ENCODE measurements at places on chromosomes 6 and 20.
A peak's percentile ranks its signal among the peaks of the same experiment; 100 is the strongest.

DNA sequence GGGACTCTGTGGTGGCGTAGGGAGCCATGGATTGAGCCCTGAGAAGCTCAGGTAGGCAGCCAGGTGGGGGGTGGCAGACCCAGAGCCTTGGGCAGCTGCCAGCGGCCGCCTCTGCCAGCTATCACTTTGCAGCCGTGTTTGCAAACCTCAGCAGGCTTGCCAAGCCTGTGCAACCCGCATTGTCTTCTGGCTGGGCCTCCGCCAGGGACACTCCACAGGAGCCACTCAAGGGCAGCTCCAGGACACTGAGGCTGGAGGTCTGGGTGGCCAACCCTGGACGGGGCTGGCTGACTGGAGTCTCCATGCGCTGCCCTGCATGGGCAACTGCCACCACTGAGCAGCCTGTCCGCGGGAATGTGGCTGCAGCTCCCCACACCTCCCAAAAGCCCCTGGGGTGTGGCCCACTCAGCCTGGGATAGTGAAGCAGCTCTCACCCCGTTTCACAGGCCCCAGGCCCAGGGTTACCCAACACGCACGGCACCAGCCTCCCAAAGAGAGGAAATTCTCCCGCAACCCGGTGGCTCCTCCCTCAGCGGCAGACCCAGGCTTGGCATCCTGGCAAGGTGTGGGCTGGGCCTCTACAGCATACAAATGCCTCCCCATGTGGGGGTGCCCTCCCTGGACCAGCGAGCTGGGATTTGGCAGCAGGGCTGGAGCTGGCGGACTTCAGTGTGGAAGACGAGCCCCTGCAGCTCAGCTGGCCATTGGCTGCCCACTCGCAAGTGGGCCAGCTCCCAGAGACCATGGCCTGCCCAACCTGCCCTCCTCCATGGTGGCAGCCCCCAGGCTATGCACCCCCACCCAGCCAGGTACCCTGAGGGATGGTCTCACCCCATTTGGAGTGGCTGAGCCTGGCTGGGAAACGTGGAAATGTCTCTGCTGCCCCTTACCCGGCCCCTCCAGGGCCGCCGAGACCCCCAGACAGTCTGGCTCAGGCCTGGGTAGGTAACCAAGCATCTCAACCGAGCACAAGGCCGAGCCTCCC, 2.9 kb downstream of the CHRNA4 start:
- no peak for DNase-seq

- peak; percentile 80 for DNase-seq
Observed at GRCh38 chr20:48827855-48828733, at the start of gene PREX1. TSS of gene PREX1 (minus strand) at chr20:48827999. CDS start at chr20:48827860, 139 bp downstream.

- DNase-seq, result no peak
Observed at GRCh38 chr6:133184798-133185372, 56.3 kb upstream of the EYA4 start.

GRCh38 chr6:13296536-13296997, 31.8 kb downstream of the TBC1D7 start:
- DNase-seq, result no peak

GRCh38 chr20:48066851-48067250, 281.6 kb upstream of the SULF2 start:
- DNase-seq, result no peak

GRCh38 chr6:13362412-13362811, 34.1 kb upstream of the TBC1D7 start:
- DNase-seq, result no peak

GRCh38 chr20:58603721-58604120, 47.4 kb upstream of the STX16 start:
- no peak for DNase-seq

- DNase-seq, result no peak
Observed at GRCh38 chr20:16128538-16129106, 444.6 kb downstream of the KIF16B start.

- DNase-seq, result no peak
Observed at GRCh38 chr6:94361304-94362060, 942.1 kb upstream of the EPHA7 start.

- no peak for DNase-seq
Observed at GRCh38 chr6:166615059-166615770, 11.8 kb downstream of the RPS6KA2 start.

- no peak for DNase-seq
Observed at GRCh38 chr20:19552221-19553180, 205.6 kb upstream of the RIN2 start.

DNA sequence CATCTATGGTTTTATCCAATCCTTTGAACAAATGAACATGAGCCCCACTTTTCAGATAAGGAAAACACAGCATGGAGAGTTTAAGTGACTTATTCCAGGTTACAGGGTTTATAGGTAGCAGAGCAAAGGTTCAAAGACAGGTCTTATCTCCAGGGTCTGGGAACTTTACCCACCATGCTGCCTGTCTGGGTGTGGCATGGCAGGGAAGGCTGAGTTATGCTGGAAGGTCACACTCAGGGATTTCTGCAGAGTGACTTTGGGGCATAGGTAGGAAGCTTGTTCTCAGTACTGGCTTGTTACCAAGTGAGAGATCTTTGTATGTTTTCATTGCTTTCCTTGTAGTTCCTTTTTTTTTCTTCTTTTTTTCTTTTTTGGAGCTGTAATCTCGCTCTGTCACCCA, 1.8 kb downstream of the ZNF831 start:
- no peak for DNase-seq

GRCh38 chr6:111750753-111751673, 122.2 kb downstream of the FYN start:
- DNase-seq, result peak; percentile 46

GRCh38 chr20:37220731-37221130, 40.9 kb downstream of the GHRH start:
- DNase-seq, result no peak

DNA sequence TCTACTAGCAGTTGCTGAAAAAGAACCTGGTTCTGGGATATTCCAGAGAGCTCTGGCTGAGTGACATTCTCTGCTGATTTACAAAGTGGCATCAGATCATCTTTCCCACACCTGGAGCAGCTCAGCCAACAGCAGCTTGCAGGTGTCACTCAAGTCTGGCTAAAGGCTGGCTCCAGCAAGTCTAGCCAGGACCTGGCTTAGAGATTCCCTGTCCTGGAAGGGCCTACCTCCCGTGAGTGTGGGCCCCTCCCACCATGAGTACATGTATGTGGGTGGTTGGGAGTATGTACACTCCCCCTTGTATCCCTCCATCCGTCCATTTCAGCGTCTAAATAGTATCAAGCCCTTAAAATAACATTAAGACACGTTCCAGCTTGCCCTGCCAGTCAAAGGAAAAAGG, 539.3 kb upstream of the ID4 start:
- DNase-seq, result no peak

DNA sequence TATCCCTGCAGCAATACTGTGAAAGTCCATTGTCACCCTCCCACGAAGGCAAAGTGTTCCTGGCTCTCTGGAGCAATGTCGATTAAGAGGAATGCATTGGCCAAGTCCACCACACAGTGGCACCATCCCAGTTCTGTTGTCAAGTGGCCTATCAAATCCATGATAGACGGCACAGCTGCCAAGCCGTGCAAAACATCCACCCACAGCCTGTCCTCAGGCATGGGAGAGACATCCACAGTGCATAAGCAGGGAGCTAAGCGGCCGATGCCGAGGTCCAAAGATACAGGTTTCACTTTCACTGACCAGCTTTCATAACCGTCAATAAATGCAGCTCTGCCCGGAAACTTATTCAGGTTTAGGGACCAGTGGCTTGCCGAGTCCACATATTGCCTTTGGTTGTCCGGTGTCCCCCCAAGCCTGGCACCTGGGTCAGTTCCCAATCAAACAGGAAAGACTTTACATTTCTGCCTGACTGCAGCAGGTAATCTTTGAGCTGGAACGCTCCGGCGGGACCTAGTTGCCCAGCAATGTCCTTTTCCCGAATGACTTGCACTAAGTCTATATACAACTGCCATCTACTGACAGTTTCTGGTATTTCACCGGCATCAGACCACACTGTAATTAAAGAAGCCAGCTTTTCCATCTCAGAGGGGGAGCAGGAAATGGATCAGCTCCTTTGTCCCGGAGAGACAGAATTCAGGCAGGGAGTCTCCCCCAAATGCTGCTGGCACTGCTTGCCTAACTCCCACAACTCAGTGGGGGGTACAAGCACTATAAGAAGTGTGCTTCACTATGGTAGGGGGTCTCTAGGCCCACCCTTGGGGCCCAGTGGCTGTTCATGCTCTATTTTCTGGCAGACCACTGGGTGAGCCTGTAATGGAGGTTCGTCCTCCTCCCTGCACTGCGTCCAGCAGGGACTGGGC, 6.3 kb downstream of the ZKSCAN3 start:
- DNase-seq, result peak; percentile 46

DNA sequence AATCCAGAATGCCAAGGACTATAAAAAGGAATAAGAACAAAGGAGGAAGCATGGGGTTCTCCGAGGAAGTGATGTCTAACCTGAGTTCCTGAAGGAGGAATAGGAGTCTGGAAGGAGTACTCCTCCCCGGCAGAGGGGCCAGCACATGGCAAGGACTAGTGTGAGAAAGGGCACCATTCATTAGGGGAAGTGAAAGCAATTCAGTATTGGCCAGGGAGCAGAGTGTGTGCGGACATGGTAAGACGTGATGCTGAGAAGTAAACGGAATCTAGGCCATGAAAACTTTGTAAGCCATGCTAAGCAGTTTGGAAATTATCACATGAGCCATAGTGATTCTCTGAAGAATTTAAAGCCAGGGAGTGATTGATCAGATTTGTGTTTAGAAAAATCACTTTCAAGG, 218.9 kb upstream of the PRDM1 start:
- no peak for DNase-seq

- DNase-seq, result no peak
Observed at GRCh38 chr6:8130399-8130798, 28.1 kb upstream of the EEF1E1 start.

GRCh38 chr6:53793318-53794136, 1.3 kb upstream of the LRRC1 start:
- peak; percentile 17 for DNase-seq

Data from stimulated activated CD4-positive, alpha-beta T cell treated with anti-CD3 and anti-CD28 coated beads, Interleukin-4, amount 100 ng/mL, for 4 hours (primary cell).